Activated T-helper 9 cell treated with anti-CD3 and anti-CD28 coated beads, Interleukin-2, amount 50 U/mL, for 16 hours (primary cell): ENCODE measurements at places on chromosomes 4 and X.

DNA sequence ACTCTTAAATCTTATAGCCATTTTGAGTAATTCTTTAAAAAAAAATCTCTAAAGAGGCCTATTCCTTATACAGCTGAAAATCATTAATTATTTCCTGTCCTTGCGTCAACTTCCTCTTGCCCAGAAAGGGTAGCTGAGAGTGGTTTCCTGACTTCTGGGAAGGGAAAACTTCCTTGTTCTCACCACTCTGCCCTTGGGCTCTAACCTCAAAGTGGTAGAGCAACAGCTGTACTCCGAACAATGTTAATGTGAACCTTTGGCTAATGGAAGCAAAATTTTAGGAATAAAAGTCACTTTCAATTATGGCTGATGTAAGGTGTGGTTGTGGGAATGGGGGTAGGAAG lies 15.3 kb downstream of the KLHL2 start:
- DNase-seq: no peak

- no peak for DNase-seq
Observed at GRCh38 chrX:107450823-107451509, 1.5 kb downstream of the FRMPD3 start.

- no peak for DNase-seq
Observed at GRCh38 chr4:41718907-41719306, 29.6 kb downstream of the PHOX2B start.

- no peak for DNase-seq
Observed at GRCh38 chr4:40264995-40265909, 68.4 kb downstream of the RHOH start.

GRCh38 chrX:106939566-106939965 lies 19.4 kb downstream of the CLDN2 start:
- no peak for DNase-seq

- DNase-seq: no peak
Observed at GRCh38 chr4:132824761-132825160, 324.3 kb upstream of the PCDH10 start.

GRCh38 chrX:43813898-43814297 lies 68.4 kb downstream of the MAOB start:
- no peak for DNase-seq

DNA sequence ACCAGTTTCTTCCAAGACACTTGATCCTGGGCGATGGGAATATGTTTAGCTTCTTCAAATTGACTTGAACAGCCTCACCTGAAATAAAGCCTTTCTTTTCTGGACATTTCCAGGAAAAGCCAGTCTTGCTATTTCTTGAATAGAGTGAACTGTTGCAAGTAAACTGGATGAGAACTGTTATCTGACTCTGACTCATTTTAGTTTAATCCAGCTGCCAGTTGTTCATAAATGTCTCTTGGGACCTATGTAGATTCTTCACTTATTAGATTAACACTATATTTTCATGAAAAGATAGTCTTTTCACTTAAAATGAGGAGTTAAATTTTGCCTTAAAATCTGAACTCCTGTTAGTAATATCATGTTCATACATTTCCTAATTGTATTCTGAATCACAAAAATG lies 615.4 kb upstream of the GALNT7 start:
- no peak for DNase-seq

GRCh38 chrX:134963041-134963440 lies 27.8 kb upstream of the SMIM10 start:
- DNase-seq: no peak

DNA sequence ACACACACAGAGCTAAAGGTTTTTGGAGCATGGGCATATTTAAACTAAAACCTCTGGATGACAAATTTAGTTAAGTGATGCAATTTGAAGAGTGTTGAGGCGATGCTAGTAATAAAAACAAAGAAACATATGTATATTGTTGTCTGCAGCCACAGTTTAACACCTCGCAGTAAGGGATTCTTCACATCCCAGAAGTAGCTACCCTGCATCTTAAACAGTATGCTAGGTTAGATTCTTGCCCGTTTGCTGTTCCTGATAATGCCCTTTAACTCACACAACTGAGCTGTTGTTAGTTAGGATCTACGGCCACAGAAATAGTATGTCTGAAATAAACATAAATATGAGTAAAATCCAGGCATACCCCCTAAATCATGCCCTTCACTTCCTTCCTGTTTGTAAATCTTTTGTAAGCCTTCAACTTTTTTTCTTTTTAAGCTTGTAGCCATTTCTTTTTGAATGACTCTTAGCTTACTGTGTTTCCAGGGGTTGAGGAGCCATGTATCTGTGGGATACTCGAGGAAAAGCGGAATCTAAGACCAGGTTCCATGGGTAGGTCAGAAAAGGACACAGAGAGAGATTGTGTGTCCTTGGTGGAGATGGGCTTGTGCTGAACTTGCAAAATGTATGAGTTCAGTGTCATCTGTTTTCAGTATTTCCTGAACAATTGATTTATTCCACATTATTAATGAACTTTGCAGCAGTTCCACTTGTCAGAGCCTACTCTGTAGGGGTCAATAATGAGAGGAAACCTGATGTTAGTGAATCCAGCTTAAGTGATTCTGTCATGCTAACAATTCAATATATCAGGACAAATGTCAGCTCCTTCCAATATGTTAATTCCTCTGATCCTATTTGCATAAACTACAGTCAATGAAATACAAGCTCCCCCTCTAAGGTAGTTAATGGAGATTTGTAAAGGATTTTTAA lies 349.6 kb downstream of the GPAT3 start:
- no peak for DNase-seq

DNA sequence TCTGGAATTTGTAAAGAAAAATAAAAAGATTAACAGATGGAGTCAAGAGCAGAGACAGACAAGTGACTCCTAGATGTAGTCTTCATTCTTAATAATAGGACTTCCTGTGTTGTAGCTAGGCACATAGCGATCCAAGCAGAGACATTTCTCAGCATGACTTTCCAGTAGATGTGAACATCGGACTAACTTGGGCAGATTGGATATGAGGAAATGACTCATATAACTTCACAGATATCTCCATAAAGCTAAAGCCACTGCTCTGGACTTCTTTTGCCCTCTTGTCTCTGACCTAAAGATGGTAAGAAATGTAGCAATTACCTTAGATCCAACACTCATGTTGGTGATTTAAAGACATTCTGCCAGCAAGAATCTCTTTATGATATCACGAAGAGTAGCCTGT lies 131.7 kb downstream of the EPHA5 start:
- no peak for DNase-seq

DNA sequence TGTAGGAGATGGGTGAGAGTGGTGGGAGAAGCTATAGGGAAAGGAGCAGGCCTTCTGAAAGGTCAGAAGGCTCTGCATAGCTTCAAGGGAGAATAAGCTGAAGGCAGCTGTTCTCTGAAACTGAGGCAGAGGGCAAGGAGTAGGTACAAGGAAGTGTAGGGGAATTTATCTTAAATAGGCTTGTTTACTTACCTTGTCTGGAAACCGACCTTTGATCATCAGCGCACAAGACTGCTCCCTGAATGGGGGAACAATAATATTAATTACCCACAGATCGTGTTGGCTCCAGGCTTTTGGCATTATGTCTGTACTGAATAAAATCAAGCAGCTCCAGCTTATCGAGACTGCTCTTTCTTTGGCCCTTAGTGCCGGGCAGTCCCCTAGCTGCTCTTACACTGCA lies 175.5 kb upstream of the MAGEB16 start:
- DNase-seq: no peak

GRCh38 chrX:115591856-115592842 lies 31.2 kb downstream of the PLS3 start:
- DNase-seq: no peak

DNA sequence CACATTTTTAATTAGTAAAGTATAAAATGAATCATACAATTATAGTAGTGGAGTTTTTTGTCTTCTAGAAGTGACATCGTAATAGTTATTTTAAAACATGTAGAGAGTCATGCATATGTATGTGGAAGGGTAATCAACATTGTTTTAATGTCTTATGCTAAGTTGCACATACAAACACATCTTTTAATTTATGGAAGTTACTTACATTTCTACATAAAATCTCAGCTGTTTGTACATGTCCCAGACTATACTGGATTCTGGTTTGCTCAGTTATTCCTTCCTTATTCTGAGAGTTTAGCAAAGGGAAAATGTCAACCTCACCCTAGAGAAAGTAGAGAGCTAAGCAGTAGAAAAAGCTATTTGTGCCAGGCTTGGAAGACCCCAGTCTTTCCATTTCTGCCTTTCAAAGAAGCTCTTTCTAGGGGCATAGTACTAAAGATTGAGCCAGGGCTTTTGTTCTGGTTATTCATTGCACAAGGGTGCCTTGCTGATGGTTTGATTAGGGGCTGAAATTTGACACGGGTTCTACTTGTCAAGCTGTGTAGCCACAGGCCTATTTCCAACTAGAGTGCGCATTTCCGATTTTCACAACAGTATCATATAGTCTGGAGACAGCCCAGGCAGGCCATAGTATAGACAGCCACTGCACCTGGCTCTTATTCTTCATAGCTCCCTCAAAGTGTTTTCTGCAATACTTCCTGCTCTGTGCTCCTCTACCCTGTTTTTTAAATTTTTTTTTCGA lies 106.3 kb downstream of the RPA4 start:
- no peak for DNase-seq

DNA sequence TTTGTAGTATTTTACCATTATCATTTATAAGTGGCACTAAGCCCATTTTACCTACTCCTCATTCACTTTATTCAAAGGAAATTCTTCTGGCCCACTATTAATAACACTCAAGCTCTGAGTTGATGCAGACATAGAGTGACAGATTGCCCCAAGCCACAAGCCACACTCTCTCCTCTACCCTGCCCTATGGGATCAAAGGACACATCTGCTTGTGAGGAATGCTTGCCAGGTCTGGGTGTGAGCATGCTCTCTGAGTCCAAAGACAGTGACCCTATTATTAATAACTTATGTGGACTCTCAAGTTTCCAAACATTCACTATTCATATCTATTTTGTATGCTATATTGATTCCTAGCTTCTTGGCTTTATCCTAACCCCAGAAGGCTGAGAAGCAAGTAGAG lies 18.5 kb downstream of the ETNPPL start:
- DNase-seq: no peak

DNA sequence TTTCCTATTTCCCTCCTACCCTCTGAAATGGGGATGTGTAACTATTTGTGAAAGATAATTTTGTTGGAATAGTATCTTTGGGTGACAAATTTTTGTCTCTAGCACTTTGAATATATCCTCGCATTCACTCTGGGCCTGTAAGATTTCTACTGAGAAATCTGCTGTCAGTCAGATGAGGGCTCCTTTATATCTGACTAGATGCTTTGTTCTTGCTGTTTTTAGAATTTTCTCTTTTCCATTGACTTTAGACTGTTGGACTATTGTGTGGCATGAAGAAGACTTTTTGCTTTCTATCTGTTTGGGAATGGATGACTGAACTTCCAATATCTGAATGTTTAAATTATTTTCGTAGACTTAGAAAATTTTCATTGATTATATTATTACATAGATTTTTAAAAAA lies 54.2 kb upstream of the GRID2 start:
- no peak for DNase-seq

DNA sequence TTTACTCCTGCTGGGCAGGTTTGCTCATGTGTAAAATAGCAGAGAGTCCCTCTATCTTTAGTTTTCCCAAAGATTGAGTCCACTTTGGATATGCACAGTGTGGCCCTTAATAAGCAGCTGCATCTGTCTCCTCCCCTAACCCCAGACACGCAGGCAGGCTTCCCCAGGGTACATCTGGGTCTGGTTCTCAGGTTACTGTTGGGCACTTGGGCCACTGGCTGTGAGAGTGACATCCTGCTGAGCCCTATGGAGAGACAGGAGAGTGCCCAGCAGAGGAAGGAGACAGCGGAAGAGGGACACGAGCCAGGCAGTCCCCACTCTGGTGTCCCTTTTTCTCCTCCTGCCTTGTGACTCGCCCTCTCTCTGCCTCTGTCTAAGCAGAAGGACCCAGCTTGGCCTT lies 16.0 kb downstream of the XK start:
- no peak for DNase-seq

GRCh38 chrX:78375894-78376293 lies 48.5 kb upstream of the CYSLTR1 start:
- no peak for DNase-seq

DNA sequence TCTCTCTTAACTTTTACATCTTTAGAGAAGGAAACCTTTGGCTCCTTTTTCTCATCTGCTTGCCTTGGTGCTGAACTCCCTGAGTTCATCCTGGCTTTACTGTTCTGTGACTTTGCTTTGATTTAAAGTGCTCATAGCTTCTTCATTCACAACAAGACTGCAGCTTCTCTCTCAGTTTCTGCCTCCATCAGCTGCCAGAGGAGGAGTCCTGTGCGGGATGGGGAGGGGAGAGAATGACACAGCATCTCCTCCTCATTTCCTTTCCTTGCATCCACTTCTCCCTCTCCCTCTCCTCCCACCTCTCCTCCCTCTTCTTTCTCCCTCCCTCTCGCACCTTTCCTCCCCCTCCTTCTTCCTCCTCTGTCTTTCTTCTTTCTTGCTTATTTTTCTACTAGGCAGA lies 42.0 kb downstream of the CBLL2 start:
- no peak for DNase-seq

GRCh38 chr4:6568689-6569332 lies 6.2 kb upstream of the MAN2B2 start:
- no peak for DNase-seq

DNA sequence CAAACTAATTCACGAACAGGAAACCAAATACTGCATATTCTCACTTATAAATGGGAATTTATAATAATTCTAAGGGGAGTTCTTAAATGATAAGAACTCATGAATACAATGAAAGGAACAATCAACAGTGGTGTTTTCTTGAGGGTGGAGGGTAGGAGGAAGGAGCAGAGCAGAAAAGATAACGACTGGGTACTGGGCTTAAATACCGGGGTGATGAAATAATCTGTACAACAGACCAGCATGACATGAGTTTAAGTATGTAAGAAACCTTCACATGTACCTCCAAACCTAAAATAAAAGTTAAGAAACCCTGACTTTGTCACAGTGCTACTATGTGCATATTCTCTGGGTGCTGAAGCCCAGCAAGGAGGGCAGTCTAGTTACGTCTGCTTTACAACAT lies 6.6 kb downstream of the FREM3 start:
- DNase-seq: no peak

DNA sequence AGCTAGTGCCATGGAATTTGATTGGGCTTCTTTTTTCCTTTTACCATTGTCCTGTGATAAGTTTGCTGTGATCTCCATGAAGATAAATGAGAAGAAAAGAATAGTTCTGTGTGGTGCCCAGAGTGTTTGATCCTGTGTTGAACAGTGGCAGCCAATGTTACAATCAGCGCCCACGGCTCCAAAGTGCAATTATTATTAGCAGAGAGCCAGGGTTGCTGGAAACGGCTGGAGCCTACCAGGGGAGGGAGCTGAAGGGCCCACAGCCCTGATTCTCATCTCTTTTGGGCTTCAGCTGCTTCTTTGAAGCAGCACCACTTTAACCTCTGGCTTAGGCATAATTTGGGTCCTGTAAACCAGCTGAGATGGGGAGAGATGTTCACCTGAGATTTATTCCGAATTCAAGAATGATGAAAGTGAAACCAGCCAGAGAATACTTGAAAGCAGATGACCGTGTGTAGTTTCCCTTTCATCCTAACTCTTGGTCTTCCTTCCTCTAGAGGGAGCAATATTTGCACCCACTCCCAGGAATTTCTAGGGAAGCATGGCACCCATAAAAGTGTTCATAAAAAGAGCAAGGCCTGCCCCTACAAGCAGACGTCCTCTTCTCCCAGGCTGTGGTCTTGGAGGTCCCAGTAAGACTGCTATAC lies 298.3 kb downstream of the EVC2 start:
- DNase-seq: no peak

- DNase-seq: no peak
Observed at GRCh38 chrX:101460669-101461068, 24.6 kb upstream of the ARMCX4 start.
